Hypothalamus (tissue), 51 donors: ENCODE measurements at places on chromosomes 5 and 9.

GRCh38 chr5:6111131-6111530, 267.2 kb downstream of the MED10 start:
- DNase-seq = no peak

DNA sequence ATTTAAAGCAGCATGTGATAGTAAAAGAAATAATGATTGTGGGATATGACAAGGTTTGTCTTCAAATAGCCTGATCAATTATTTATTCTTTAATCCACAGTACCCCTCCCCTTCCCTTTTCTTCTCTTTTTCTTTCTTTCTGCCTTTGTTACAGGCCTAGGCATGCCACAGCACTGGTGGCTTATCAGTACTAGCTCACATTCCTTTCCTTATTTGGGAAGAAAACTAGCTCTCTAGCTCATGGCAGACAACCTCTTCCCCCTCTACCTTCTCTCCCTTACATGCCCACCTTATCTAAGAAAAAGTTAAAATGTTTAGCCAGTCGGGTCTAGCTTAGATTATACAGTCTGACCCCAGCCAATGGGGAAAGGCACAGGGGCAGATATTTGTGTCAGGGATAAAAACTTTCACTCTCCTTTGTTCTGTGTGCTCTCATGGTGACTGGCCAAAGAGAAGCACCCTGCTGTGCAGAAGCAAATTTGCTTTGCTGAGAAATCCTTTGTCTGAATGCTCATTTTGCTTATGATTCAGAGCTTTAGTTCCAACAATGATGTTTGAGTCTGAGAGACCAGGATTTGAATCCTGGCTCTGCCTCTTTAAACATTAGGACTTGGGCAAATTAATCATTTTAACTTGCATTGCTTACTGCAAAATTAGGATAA, 75.8 kb upstream of the CDH12 start:
- DNase-seq = no peak

DNA sequence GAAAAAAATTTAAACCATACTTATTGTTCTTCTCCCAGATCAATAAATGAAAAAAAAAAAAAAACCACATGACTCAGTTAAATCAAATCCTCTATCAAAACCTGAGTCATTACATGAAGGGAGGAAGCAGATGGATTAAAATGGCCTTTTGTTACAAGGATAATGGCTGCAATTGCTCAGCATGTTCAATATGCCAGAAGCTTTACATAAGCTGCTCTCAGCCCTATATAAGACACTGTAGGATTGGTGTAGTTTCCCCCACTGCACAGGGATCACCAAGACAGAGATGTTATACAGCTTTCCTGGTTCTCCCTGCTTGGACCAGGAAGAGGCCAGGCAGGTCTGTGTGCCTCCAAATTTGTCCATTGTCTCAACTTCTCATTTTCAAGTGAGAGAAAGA, 101.6 kb upstream of the MAP1B start:
- DNase-seq = no peak

GRCh38 chr9:131977109-131977838, 102.4 kb downstream of the MED27 start:
- no peak for DNase-seq

GRCh38 chr9:111821006-111821528, 26.3 kb upstream of the SHOC1 start:
- DNase-seq = no peak

DNA sequence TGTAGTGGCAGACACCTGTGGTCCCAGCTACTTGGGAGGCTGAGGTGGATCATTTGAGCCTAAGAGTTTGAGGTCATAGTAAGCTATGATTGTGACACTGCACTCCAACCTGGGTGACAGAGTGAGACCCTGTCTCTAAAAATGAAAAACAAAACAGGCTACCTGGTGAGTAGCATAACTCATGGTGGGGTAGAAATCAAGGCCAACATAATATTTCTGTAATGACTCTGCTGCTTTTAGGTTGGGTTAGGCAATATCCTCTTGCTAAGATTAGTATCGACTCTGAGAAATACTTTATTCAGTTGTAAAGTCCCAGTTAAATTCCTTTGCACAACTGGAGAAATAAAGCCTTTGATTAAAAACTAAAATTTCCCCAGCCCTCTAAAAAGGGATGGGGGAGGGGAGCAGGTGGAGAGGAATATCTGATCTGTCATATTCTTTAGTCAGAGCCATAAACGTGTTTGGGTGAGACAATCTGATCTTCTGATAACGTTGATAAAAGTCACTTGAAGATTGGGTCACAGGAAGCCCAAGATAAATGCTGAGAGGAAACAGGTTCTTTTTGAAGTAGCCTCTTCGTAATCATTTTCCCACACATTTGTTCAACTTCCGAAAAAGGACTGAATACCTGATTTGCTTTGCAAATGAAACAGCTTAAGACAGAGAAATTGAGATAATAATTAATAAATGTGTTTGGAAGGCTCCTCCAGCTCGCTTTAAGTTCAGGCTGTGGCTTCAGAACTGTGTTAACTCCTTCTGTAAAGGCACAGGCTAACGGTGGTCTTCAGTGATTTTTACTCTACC, 14.9 kb downstream of the IL4 start:
- DNase-seq = no peak

DNA sequence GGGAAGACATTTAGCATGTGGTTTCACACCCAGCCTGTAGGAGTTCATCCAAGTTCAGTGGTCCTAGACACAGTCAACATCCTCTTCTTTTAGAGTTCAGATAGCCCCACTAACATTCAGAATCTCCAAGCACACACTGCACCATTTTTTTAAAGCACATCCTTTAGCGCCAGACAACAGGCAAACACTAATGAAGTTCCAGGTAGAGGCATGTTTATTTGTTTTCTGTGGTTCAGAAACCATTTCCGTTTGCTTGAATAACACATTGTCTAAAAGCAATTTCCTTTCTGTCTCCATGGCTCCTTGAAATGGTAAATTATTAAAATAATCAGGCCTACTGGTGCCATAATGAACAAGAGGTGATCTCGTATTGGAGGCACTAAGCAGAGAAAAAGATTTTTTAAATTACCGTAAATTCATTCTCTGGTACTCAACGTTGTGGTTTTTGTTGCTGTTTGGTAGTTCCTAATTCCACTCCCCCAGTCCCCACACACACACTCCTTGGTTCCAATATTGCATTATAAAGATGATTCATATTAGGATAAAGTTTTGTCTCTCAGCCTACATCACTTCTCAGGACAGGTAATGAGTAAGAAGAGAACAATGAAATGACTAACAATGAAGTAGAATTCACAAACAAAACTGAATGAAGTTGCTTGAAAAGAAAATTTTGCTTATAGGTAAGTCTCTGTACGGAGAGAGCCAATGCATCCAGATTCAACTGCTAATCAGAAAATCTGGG, 153.1 kb downstream of the PCSK1 start:
- DNase-seq = no peak

DNA sequence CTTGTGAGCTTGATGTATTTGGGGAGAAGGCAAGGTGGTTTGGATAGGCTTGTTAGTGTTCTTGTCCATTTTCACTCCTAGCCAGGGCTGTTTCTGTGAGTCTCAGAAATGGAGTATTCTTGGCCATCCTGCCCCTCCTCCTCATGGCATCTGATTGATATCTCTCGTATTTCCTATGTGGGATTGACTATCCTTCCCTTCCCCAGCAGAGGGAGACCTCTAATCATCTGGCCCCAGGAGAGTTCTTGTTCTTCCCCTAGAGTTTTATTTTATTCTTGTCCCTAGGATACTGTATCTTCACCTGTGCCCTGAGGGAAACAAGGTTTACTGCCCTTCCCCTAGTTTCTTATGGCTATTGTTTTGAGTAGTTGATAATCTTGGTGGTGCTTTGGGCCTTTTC, 114.4 kb downstream of the VPS13A start:
- DNase-seq = no peak

- DNase-seq = no peak
Measured at GRCh38 chr5:171131497-171131896, 177.6 kb upstream of the TLX3 start.

DNA sequence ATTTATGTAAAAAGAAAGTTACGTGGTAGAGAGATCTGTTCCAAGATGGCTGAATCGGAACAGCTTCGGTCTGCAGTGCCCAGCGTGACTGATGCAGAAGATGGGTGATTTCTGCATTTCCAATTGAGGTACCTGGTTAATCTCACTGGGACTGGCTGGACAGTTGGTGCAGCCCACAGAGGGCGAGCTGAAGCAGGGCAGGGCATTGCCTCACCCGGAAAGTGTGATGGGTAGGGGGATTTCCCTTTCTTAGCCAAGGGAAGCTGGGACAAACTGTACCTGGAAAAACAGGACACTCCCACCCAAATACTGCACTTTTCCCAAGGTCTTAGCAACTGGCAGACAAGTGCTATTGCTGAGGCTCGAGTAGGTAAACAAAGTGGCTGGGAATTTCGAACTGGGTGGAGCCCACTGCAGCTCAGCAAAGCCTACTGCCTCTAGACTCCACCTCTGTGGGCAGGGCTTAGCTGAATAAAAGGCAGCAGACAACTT, 13.1 kb upstream of the HSD17B4 start:
- no peak for DNase-seq

DNA sequence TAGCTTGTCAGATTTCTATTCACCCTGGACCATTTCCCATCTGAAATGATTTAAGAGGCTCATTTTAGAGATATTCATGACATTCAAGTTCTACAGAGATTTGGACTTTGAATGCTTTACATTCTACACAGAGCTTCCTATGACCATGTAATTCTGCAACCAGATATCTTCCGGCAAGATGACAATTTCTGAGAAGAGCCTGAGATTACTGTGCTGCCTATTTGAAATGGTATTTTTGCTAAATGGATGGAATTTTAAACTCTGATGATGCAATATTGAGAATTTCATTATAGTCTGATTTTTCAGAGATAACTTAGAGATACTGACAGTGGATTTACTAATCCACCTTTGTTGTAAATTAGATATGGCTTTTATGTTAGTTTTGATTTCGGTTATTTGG, 16.0 kb upstream of the ACOT12 start:
- DNase-seq = no peak

DNA sequence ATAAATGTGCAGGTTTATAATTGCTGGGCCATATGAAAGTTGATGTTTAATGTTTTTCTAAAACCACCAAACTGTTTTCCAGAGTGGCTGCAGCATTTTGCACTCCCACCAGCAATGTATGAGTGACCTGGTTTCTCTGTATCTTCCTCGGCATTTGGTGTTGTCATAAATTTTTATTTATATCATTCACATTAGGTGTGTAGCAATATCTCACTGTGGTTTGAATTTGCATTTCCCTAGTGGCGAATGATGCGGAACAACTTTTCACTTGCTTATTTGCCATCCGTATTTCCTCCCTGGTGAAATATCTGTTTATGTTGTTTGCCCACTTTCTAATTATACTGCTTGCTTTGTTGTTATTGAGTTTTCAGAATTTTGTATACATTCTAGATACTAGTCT, 295.7 kb upstream of the TUT7 start:
- DNase-seq = no peak

DNA sequence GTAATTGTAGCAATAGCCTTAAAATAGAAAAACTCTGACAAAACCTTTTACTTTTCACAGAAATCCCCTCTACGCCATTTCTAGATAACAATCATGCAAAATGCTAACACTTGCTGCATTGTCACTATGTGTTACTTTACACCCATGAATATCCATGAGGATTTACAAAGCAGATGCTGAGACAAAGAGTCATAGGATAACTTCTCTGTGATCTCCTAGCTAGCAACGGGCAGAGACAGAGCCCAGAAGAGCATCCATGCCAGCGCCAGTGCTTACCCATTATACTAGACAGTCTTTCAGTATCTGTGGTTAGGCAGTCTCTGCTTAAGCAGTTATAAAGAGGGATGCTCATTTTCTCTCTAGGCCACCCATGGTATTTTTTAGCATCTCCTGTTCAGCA, 474.1 kb downstream of the CAAP1 start:
- no peak for DNase-seq

DNA sequence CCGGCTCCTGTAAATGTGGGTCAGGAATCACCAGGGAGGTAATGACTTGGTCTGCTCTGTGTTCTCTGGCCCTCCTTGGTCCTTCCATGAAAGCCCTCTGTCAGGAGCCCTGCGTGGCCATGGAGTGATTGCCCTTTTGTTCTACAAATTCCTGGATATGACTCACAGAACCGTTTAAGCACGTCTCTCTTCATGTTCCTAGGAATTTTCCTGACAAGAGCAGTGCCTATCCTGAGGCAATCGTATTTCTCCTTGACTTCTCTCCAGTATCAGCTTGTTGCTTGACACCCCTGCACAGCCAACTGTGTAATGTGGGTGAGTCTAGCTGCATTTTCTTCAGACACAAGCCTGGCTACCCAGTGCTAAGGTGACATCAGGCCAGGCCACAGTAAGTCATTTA, 274.3 kb upstream of the ZNF462 start:
- DNase-seq = no peak

DNA sequence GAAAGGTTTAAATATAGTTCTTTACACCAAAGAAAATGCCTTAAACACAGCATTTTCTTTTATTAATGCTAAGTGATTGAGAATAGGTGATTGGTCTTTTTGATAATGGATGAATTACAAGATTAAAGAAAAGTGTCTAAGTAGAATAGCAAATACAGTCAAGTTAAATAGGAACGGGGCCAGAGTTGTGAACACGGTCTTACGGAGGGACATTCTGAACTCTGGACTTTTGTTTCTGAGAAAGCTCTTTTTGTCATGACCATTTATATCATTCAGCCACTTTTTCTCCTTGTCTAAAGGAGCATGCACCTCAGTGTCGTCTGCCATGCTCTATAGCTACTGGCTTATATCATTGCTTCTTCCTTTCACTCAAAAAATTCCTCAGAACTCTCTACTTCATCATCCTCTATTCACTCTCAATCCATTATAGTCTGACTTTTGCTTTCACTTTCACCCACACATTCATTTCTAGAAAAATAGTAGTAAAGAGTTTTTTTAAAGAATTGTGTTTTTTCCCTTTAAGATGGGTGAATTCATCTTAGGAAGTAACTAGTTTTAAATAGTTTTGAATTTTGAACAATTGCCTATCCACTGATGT, 263.0 kb upstream of the FBXL7 start:
- no peak for DNase-seq

- peak; percentile 59 for DNase-seq
Measured at GRCh38 chr9:83199240-83199639, 136.3 kb upstream of the RASEF start.

- no peak for DNase-seq
Measured at GRCh38 chr9:121088576-121088975, 13.8 kb downstream of the CNTRL start.

DNA sequence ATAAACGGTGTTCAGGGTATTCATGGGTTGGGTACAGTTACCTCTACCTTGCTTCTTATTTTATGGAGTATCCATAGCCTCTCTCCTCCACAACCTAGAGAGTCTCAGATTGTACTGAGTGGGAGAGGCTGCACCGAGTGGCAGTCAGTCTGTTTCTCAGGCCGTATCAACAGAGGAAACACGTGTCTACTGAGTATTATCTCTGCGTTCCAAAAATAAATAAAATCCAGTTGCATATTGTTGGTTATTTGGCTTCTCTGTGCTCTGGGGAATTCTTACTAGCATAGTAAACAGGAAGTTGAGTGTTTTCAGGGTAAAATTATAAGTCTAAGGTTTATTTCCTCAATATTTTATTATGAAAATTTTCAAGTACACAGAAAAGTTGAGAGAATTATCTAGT, 231.0 kb downstream of the ARHGEF28 start:
- no peak for DNase-seq
